ENCODE measurements at places on chromosomes 1 and 21.

GRCh38 chr1:106217765-106218164, 838.7 kb upstream of the PRMT6 start:
- DNase-seq = no peak

DNA sequence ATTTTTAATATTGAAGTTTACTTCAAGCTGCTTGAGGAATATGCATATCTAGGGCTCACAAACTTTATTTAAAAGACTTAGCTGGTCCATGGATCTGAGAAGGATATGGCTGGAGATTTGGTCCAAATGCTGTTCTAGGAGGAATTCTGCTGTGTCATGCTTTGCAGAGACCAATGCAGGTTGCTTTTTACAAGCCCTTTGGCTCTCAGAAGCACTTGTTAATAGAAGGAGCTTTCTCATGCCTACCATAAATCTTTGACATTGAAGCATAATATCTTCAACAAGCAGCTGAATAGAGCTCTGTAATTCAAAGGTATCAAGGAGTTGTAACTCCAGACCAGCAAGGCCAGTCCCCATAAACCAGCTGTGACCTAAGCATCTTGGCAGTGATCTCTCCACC, 299.1 kb downstream of the HHAT start:
- DNase-seq = peak; percentile 33

- no peak for DNase-seq
Observed at GRCh38 chr1:228307218-228308023, 99.2 kb downstream of the TRIM11 start.

DNA sequence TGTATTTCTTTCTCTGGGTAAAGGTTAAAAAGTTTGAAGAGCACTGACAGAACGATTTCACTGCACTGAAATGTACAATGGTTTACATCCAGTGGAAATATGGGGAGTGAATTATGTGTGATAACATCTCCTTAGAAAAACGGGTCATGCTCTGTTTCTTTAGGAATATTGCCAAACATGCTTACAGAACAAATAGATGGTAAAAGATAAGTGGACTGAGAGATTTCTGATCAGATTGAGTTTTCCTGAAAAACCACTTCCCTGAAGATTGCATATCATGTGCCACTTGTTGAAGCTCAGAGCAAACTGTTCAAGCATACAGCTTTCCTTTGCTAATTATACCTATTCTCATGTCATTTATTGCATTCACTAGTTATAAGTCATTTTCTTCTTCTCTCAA, 29.9 kb upstream of the DISP1 start:
- no peak for DNase-seq

- no peak for DNase-seq
Observed at GRCh38 chr1:115982400-115982799, 6.1 kb downstream of the SLC22A15 start.

GRCh38 chr1:110718452-110718851, 43.7 kb upstream of the KCNA3 start:
- DNase-seq = no peak

DNA sequence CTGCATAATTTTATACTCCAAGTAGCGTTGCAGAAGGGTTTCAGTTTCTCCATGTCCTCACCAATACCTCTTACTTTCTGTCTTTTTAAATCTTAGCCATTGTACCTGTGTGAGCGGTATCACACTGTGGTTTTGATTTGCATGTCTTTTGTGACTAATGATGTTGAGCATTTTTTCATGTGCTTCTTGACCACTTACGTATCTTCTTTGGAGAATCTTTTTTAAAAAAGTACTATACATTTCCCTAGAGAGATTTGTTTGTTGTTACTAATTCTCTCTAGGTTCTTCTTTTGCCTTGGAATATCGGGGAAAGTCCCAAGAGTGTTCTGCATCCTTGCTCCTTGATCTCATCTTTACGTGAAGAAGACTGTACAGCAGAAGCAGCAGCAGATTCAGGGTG, 81.8 kb upstream of the WARS2 start:
- no peak for DNase-seq

DNA sequence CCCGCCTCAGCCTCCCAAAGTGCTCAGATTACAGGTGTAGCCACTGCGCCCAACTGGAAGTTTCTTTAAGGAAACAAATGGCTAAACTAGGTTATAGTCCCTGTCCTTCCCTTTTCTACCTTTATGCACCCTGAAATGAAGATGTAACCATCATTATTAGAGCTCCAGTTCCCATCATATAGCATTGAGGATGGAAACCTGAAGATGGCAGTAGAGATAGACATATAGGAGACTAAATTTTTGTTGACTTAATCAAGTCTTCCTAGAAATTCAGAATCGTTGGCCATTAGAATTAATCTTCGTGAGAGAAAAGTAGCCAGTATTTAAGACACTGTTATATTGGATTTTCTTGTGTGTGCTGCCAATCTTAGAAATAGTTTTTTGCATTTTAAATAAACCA, 1016.3 kb upstream of the NCAM2 start:
- no peak for DNase-seq

GRCh38 chr21:37208056-37208721, 58.9 kb downstream of the VPS26C start:
- no peak for DNase-seq

GRCh38 chr1:109728870-109729269, 12.0 kb downstream of the GSTM3 start:
- DNase-seq = no peak

GRCh38 chr1:207833381-207833780, 77.5 kb downstream of the CD34 start:
- no peak for DNase-seq

DNA sequence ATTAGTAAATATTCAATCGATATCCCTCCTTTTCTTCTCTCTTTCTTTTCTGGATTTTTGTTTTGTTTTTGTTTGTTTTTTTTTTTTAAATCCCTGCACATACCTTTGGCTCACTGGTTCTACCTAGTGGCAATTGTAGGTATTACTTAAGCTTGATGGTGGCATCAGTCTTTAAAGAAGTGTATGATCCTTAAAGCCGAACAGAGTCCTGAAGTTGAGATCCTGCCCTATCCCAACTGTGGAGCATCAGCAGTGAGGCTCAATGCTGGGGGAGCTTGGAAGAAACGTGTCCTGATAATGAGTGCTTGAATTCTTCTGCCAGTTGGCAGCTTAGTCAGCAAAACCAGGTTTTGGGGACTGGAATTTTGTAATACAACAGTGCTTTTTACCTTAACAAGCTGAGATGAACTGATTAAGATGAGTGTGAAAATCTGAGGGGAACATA, 60.8 kb downstream of the FASLG start:
- peak; percentile 11 for DNase-seq

DNA sequence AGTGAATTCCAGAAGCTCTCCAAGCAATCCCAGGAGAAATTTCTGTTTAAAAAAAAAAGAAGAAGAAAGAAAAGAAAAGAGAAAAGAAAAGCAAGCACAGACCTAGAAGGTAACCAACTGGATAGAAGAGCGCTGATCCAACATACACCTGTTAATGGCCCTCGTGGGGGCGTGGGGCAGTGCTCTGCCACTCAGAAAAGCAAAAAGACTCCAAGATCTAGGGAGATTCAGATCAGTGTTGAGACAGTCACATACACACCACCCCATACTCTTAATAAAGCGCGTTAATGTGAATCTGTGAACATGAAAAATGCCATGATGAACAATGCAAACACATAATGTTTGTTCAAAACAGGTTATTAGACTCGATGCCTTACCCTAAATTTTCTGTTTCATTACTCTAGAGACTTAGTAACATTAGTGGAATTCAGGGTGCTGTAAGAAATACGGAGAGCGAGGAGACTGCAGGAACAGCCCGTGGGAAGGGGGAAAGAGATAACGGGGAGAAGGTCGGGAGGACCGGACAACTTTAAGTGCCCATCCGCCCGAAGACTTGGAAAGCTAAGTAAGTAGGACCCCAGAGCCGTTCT, 406 bp downstream of the NME7 start:
- peak; percentile 66 for DNase-seq

DNA sequence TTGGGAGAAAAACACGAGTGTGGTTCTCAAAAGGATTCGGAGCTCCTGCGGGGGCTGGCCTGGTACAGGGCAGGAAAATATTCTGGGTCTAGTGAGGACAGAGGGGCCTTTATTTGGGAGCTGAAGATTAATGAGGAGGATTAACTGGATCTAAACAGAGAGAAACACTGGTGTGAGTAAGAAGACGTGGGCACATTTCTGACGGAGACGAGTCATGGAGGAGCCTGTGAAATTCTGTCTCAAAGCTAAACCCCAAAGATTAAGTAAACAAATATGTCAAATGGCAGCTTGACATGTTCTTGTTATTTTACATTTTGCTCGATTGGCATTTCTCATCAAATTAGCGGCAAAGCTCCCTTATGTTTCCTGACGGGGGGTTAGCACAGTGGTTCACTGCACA, 12.8 kb downstream of the PROK1 start:
- no peak for DNase-seq

DNA sequence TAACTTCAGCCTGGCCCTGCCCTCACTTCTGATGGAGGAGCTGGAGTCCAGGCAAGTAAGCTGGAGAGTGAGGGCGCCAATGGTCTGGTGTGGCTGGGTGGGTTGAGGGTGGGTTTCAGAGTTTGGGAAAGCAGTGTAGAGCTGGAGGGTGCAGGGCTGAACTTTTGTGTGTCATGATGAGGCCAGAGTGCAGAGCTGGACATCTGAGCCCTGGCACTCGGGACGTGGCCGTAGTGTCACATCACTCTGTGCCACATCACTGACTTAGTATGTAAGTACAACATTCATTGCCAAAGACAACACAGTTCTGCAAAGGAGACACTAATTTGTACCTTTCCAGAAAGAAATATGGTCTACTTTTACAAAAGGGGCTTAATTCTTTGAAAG, 15.8 kb downstream of the SPATA46 start:
- no peak for DNase-seq

- DNase-seq = no peak
Observed at GRCh38 chr1:17233675-17234320, 15.1 kb upstream of the PADI3 start.

Data from NCI-H510A treated with DMSO at 0.1 percent for 48 hours (cell line).